ENCODE measurements at places on chromosomes 2 and 18. TPM values are rescaled to one million over a fixed set of nuclear protein-coding genes. Genes with fewer than 3 reads are reported as not detected.

DNA sequence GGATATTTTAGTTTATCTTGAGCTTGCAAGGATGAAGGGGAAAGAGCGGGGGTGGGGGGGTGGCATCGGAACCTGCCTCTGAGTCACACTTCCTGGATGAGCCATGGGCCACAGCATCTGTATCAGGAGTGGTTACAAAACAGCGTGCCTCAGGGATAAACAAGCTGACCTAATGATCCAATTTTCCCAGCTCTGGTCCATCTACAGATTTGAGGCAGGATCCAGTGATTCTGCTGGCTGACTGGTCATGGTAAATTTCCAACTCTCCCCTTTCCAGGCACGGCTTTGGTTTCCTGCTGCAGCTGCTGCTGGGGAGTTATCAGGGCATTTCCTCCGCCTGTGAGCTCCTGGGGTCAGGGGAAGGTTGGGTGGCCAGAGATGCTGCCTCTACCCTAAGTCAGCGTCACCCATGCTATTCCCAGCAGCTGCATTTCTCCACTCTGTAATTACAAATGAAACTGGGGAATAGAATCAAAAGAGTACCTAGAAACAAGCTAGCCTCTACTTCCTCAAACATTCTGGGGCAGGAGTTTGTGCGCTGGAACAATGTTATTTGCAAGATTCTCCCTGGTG is 4.7 kb upstream of the HPCAL1 start:
- no peak for ATAC-seq

DNA sequence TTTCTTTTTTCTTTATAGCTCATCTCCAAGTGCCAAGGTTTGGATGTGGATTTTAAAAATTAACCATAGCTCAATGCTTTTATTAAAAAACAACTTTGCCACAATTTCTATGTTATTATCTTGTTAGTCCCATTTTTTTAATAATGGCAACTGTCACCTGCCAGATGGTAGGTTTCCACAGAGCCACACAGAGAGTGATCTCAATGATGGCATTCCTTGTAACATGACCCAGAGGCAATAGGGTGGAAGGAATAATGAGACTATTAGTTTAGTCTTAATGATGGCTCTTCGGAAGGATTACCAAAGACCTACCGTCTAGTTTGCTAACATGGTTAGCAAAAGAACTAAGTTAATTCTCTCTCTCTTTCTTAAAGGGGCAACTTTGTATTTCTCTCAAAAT is 64.0 kb downstream of the REL start:
- no peak for ATAC-seq

DNA sequence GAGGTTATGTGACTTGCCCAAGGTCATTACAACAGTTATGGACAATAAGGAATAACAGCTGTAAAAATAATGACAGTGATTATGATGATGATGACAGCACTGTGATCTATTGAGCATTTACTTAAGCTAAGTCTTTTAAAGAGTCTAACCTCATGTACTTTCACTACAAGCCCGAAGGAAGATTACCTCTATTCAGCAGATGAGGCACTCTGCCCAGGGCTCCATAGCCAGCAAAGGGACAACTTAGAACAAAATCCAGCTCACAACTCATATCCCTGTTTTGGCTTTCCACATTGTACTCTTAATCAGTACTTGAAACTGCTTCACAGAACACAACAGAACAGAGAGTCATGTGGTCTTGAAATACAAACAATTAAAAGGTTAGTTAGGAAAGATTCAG is 290.2 kb downstream of the ZNF385B start:
- ATAC-seq = no peak

GRCh38 chr2:109447251-109447661 is 166.5 kb downstream of the SEPTIN10 start:
- no peak for ATAC-seq

- ATAC-seq = no peak
These were observed 85.8 kb downstream of the SH3RF3 start for GRCh38 chr2:109214651-109215371.

DNA sequence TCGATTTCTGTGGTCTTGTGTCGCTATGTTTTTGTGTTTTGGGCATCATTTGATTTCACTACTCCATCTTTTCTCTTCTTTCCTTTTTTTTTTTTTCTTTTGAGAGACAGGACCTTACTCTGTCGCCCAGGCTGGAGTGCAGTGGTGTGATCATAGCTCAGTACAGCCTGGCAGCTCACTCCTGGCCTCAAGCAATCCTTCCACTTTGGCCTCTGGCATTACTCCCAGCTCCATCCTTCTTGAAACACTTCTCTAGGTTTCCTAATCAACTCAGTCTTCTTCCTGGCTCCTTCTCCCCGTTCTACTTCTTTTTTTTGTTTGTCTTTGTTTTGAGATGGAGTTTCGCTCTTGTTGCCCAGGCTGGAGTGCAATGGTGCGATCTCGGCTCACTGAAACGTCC is 26.5 kb downstream of the TCF23 start:
- ATAC-seq = no peak

DNA sequence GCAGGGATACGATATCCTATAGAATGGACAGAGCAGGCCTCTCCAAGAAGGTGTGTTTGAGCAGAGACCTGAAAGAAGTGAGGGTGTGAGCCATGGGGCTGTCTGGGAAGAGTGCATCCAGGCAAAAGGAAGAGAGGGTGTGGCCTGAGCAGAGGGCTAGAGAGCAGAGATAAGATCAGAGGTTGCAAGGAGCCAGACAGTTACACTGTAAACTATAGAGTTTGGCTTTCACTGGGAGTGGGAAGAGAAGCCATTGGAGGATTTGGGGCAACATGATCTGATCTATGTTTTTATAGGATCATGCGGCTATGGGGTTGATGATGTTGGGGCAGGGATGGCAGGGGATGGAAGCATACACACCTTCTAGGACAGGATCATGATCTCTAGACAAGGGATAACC is 124.1 kb upstream of the MAP3K20 start:
- ATAC-seq = no peak

- ATAC-seq = no peak
These were observed 2.5 kb downstream of the CRIM1 start for GRCh38 chr2:36357847-36358659.

Gene ARHGAP25
- 3.1 TPM for total RNA-seq

- ATAC-seq = no peak
These were observed 76.7 kb downstream of the DNMT3A start for GRCh38 chr2:25265001-25265400.
